ENCODE measurements at places on chromosomes 13 and 19. TPM values are rescaled to one million over a fixed set of nuclear protein-coding genes. Genes with fewer than 3 reads are reported as not detected.

DNA sequence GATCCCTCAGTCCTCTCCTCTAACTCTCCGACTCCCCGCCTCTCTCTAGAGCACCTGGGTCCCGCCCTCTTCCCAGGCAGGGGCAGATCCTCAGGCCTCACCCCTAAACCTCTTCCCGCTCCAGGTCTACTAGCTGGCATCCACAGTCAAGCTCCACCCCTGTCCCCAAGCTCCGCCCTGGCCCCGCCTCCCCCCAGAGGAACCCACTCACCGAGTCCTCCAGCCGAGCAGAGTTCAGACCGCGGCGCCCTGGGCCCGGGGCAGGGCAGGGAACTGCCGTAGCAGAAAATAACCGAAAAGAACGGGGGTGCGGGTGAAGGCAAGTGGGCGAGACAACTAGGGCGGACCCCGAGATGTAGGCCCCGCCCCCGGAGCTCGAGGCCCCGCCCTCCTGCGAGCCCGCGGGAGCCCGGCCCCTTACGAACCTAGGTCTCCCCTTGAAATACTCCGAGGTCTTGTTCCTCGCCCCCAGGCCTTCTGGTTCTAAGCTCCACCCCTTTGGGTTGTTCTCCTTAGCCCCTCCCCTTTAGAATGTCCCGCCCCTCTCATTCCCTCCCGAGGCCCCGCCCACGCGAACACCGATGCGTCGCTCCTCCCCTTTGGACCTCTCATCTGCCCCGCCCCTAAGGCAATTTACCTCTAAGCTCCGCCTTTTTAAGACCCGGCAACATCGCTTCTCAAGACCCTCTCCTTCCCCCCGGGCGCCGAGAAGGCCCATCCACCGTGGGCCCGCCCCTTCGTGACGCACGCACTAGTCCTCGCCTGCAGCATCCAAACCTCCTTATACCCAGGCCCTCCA is at the start of gene GGN:
TSS of gene GGN (minus strand) at position 485 of the 799 bp plus-strand sequence. CDS start 773 bp downstream, outside the sequence.
- peak; percentile 97 for DNase-seq

GRCh38 chr19:51166846-51167490 is 24.9 kb downstream of the SIGLEC7 start:
- DNase-seq = no peak

DNA sequence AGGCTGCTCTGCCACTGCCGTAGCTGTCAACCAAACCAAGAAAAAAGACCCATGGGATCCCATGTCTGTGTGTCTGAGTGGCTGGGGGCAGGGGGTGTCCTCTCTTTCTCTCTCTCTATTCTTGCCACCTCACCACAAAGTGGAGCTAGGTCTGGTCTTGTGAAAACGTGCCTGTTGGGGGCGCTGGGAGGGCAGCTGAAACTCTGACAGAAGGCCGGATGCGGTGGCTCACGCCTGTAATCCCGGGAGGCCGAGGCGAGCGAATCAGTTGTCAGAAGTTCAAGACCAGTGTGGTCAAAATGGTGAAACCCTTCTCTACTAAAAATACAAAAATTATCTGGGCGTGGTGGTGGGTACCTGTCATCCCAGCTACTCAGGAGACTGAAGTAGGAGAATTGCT is 29.2 kb downstream of the ZNF146 start:
- no peak for DNase-seq

DNA sequence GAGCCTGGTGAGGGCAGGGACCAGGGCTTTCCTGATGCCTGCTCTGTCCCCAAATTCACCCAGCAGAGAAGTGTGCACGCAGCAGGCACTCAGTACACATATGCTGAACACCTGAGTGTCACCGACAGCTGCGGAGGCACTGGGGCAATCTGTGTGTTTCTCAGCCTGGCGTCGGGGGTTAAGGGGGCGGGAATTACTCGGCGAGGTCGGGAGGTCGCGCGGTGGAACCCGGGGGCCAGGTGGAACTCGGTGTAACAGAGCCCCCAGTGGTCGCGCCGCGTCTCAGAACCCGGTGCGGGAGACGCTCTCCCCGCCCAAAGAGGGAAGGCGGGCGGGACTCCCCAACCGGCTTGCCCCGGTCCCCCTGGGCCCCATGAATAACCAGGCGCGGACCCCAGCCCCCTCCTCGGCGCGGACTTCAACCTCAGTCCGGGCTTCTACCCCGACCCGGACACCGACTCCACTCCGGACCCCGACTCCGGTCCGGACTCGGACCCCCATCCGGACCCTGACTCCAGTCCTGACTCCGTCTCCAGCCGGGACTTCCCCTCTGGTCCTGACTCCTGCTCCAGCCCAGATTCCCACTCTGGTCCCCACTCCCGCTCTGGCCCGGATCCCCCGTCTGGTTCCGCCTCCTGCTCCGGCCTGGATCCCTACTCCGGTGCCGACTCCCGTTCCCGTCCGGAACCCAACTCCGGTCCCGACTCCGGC is at the start of gene SELENOV:
TSS of gene SELENOV (plus strand) at position 300 of the 711 bp plus-strand sequence. CDS start at position 374, 74 bp downstream.
- no peak for DNase-seq

DNA sequence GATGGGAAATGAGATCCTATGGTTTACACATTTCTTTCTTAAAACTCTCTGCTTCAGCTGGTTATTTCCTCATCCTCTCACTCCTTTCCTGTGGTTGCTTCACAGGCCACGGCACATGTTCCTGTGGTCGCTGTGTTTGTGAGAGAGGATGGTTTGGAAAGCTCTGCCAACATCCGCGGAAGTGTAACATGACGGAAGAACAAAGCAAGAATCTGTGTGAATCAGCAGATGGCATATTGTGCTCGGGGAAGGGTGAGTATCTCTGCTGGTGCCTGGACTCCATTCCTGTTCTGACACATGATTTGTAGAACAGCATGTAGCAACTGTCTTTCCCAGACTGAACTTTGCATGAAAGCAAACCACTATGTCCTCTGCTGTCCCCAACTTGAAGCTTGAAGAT is 254.2 kb downstream of the ITGBL1 start:
- peak; percentile 96 for DNase-seq

DNA sequence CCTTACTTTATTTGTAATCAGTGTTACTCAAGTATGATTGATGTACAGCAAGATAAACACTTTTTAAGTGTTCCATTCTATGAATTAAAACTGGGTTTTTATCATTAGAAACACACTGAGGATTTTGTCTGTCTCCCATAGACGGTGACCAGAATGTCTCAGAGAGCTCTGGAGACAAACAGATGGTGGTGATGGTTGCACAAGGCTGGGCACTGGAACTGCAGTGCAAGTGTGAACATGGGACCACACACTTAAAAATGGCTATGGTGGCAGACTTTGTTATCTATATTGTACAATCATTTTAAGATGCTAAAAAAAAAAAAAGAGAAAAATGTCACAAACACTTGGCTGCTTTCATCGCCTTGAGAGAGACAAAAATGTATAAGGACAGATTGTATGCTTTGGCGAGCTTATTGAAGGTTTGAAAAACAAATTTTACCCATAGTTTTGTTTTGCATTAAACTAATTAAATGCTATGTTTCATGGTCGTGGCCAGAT is 273.0 kb downstream of the SHISA2 start:
- no peak for DNase-seq

GRCh38 chr19:32916969-32917615 is 47.5 kb upstream of the SLC7A9 start:
- DNase-seq = no peak

GRCh38 chr19:2727640-2727944 is 6.4 kb upstream of the DIRAS1 start:
- DNase-seq = no peak

- DNase-seq = no peak
Measured at GRCh38 chr13:105342281-105342820, 1193.1 kb downstream of the EFNB2 start.

GRCh38 chr19:18931316-18932162 is 9.5 kb downstream of the HOMER3 start:
- no peak for DNase-seq

- no peak for DNase-seq
Measured at GRCh38 chr19:50266041-50266440, 62.6 kb downstream of the MYH14 start.

GRCh38 chr13:106795847-106796246 is 227.9 kb upstream of the ARGLU1 start:
- DNase-seq = no peak

The GPR12 gene
- total RNA-seq = not detected

DNA sequence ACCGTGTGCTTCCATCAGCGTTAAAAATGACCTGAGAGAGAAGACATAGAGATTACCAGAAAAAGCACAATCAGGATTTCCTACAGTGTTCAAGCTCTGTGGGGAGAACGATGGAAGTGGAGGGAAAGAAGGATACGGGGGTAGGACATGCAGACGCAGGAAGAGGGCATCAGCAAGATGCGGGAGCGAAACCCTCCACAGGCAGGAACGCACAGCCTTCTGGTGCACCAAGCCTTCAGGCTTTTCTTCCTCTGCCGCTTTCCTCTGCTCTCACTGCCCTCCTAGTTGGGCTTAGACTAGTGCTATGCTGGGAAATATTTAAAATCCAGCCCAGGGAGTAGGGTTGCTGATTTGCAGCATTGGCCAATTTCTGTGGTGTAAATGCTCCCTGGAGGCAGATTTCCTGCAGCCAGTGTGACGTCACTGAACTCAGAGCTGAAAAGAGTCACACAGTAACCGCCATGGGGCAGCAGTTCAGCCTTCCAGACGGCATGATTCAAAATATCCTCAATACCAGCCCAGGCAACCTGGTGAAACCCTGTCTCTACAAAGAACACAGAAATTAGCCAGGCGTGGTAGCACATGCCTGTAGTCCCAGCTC is 205.1 kb upstream of the SOX1 start:
- no peak for DNase-seq

DNA sequence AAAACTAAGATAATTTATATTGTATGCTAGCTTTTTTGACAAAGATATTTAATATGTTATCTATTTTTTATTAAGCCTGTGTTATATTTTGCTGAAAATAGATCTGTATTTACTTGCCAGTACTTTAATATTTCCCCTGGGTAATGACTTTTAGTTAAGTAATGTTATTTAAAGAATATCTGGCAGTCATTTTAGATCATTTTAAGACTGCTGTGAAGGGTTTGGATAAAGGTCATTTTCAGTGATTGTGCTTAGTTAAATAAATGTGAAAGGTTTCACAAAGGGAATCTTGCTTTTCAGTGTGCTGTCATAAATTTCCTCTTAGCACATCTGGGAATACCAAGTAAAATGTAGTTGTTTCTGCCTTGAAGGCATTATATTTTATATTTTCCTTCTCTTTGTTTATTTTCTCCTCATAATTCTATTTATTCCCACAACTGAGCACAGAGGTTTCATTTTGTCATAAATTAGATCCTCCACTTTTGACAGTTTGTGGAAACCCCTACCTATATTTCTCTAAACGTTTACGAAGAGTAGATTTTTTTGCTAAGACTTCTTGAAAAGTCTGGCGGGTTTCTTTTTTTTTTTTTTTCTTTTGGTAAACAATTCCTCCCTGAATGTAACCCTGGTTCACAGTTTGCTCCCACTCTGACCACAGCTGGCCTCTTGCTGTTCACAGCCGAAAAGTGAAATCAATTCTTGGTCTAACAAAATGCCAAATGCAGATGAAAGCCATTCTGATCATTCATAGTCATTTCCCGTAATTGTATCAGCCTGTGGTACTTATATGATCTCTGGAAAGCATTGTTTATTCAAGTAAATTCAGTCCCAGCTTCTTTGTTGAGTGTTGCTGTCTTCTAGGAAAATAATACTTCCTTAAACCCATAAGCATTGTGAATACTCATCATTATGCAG is 87.8 kb downstream of the MAB21L1 start:
- DNase-seq = peak; percentile 10

Measured in fibroblast of villous mesenchyme (primary cell).